Osteoblast (primary cell): ENCODE measurements at places on chromosomes 3 and 15.

GRCh38 chr15:61196711-61197586, 32.2 kb downstream of the RORA start:
- no peak for DNase-seq

DNA sequence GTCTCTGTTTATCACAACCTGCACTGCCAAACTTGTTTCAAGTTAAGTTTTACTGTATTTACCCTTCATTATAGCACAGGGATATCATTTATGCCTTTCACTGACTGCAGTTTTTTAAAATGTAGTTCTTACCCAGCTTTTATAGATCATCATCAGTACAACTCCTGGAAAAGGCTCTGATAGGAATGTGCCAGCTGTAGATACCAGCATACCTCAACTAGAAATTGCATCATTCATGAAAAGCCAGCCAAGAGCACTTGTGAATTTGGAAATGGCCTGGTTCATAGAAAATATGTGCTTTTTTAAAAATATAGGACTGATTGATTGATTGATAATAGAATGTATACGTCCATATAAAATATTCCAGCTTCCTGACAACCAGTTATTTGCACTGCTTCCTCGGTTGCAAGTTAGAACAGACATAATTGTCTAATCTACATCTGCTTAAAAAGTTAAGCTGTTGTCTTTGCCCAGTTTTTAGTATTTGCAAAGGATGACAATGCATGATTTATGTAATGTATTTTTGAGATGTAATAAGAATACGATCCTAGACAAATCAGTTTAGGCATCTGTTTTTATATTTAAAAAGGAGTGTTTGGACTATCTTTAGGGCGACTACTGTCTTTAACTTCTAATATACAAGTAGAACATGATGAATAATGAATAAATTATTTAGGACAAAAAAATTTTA, 58.5 kb downstream of the DCUN1D1 start:
- no peak for DNase-seq

- DNase-seq = peak; percentile 21
These were observed 67.9 kb downstream of the VGLL3 start for GRCh38 chr3:86923071-86923491.

DNA sequence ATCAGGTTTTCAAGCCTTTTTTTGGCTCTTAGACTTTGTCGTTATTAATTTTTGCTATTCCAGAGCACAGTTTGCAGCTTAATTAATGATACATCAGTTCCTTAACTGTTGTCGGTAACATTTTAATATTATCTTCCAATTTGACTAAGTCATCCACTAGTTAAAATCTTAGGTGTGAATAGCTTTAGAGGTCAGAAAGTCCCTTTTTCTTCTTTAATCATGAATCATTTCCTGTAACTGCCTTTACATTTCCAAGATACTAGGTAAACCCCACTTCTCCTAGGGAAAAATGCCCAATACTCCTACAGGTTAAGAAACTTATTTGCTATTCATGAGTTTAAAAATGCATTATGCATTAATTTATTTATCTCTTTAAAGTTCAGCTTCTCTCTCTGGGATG, 260.9 kb upstream of the CFAP20DC start:
- no peak for DNase-seq

GRCh38 chr15:92665100-92665555, 9.6 kb upstream of the FAM174B start:
- no peak for DNase-seq

- DNase-seq = no peak
These were observed 855.4 kb upstream of the ARPP21 start for GRCh38 chr3:34783876-34784275.

GRCh38 chr3:189339996-189340395, 168.2 kb downstream of the TPRG1 start:
- no peak for DNase-seq
